ENCODE measurements at places on chromosomes 16 and 17.

DNA sequence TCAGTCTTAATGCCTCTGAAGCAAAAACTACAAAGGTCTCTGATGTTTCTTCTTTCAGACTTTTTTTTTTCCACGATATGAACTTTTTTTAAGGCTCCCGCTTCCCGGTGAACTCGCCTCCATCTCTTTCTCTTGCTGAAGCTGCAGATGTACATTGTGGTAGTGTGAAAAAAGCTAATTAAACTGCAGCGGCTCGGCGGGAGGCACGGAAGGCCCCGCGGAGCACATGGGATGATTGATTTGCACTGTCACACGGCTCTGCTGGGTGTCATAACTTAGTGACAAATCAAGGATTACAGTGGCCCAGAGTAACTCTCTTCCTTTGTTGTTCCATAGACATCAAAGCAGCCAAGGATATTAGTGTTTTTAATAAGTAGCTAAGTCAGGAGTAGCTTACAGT is 196.3 kb downstream of the AXIN2 start:
- DNase-seq = no peak

DNA sequence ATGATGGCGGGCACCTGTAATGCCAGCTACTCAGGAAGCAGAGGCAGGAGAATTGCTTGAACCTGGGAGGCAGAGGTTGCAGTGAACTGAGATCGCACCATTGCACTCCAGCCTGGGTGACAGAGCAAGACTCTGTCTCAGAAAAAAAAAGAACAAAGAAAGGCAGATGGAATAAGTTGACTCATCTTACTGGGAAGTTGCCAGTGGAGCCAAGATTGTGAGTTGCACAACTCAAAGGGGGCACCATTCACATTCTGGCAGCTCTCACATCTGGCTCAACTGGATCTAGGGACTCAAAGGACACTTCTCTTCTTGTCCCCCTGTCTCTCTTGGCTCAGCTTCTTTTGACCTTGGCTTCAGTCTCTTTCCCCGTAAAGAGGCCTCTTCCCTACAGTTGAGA is 53.7 kb upstream of the ETV4 start:
- DNase-seq = no peak

DNA sequence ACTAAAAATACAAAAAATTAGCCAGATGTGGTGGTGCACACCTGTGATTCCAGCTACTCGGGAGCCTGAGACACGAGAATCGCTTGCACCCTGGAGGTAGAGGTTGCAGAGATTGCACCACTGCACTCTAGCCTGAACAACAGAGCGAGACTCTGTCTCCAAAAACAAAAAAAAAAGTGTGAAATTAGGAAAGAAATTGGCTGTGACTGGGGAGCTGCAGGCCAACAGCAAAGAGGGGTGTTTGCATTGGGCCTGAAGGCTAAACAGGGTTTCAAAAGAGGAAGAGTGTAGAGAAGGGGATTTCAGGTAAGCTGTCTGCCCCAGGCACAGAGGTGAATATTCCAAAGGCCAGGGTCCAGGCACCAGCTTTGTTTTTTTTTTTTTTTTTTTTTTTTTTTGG is 9.4 kb downstream of the BMERB1 start:
- DNase-seq = no peak

GRCh38 chr16:65409510-65409909 is 287.6 kb upstream of the CDH11 start:
- no peak for DNase-seq

- DNase-seq = no peak
Measured at GRCh38 chr17:36861531-36861930, 75.7 kb upstream of the LHX1 start.

GRCh38 chr17:42830971-42831370 is 2.2 kb upstream of the PSME3 start:
- no peak for DNase-seq

DNA sequence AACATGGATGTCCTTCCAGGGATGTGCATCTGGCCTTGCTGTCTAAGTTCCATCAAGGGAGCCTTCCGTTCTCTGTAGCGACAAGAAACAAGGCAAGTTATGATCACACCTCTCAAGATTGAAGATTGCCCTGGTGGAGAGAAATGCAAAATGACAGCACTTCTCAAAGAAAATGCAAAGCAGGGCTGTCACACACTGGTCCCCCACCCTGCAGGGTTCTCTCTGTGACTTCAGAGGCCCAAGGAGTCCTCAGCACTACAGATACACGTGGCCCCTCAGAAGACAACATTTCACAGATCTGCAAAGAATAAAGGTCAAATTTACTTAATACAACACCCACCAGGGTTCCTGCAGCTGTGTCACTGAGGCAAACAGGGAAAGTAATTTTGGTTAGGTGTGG is 60.7 kb upstream of the TEX2 start:
- DNase-seq = no peak

GRCh38 chr16:17333229-17333628 is 137.5 kb downstream of the XYLT1 start:
- no peak for DNase-seq

DNA sequence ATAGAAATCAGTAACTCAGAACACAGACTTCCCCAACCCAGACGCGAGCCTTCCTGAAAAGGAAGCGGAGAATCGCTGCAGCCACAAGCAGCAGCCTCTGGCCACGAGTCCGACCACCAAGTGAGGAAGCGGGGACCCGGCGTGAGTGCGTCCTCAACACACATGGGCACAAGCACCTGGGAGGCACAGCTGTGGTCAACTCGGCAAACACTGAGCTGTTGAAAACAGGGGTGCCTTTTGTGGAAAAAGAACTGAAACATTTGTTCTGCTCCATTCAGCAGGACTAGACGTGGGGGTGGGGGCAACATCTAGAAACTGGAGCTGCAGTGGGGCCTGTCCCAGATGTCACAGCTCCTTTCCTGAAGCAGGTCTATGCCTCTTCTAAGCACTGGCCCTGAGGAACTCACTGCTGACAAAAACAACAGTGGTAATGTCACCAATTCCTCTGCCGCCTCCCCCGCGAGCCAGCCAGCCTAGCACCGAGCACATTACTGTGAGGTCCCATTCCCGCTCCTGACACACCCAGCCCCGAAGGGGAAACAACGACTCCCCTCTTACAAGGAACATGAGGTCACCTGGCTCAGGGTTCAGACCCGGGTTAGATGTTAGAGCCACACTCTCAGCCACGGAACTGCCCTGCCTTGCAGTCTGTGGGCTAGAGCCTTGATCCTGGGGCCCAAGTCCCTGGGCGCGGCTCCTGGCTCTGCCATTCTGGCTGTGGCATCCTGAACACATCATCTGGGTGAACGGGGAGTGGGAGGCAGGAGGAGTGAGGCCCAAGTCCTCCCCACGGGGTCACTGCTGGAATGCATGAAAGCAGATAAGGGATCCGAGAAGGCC is 29.0 kb downstream of the KDM8 start:
- DNase-seq = no peak

GRCh38 chr17:48003417-48004151 is 32.7 kb downstream of the CDK5RAP3 start:
- DNase-seq = no peak

DNA sequence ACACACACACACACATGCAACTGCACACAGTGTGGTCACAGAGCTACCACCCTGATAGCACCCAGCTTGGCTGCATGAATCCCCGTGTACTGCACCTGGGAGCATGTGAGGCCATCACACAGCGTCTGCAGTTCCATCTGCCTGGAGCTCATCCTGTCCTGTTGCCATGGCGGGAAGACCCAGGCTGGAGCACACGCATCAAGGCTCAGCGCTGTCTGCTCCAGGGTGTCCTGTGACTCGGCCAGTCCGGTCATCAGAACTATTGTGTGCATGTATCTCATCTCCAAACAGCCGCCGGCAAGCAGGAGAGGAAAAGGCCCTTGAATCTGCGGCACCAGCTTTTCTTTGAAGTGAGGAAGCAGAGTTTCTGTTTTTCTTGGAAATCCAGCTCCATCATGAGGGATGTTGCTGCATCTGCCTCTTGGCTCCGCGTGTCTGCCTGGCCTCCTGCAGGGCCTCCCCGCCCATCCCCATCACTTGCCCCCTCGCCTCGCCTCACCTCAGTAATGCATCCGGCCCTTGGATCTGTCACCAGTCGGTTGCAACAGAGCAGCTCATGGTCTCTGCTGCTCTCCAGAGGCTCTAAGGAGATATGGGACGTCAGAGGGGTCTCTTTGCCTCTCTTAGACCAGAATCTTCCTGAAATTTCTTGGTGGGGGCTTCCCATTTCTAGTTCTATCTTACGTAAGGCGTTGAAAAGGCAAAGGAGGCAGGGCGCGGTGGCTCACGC is 23.7 kb downstream of the CACNG4 start:
- no peak for DNase-seq

DNA sequence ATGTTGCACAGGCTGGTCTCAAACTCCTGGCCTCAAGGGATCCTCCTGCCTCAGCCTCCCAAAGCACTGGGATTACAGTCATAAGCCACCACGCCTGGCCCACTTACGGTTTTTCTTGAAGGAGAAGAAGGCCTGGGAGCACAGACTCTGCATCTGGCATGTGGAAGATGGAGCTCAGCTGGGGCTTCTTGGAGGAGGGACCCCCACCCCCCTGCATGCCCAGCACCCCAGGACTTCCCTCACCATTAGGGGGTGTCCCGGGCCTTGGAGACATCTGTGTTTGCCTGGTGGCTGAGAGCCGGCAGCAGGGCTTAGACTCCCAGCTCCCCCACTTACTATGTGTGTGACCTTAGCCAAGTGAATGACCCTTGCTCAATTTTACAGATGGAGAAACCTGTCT is 204.7 kb downstream of the ZNF423 start:
- DNase-seq = no peak

- DNase-seq = no peak
Measured at GRCh38 chr17:44801880-44802279, 28.2 kb downstream of the GJC1 start.

DNA sequence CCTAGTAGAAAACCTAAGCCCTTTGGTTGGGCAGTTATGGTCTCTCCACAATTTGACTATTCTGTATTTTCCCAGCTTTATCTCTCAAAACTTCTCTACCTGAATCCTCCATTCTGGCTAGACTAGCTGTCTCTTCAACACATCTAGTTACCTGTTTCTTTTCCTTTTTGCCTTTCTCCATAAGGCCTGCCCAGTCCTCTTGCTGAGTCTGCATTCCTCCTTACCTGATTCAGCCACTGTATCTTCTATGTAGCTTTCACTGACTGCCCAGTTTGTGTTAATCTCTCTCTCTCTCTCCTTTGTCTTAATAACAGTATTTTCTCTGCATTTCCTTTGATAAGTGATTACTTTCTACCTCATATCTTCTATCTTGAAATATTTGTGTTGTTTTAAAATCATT is 2.1 kb upstream of the EVI2A start:
- DNase-seq = no peak

- DNase-seq = no peak
Measured at GRCh38 chr16:26909623-26910022, 157.1 kb upstream of the C16orf82 start.

GRCh38 chr16:68992521-68992920 is 112.9 kb upstream of the HAS3 start:
- no peak for DNase-seq

Data from T47D (cell line).